ENCODE measurements at places on chromosomes 6 and 20. TPM values are rescaled to one million over a fixed set of nuclear protein-coding genes. Genes with fewer than 3 reads are reported as not detected.

Gene ABHD16B
- total RNA-seq: not detected

Gene LY86
- total RNA-seq: not detected

Gene ENPP1
- 1.0 TPM for total RNA-seq

Gene ADNP
- total RNA-seq: 43.9 TPM

Gene KIF13A
- 20.1 TPM for total RNA-seq

Gene ZNF76
- 8.7 TPM for total RNA-seq

Gene GRM1
- 0.08 TPM for total RNA-seq

Gene PLN
- total RNA-seq: not detected

Gene APMAP
- total RNA-seq: 162 TPM

Gene FNDC11
- total RNA-seq: 0.09 TPM

Gene SCRT2
- total RNA-seq: not detected

Gene SLC35F1
- total RNA-seq: 0.01 TPM

Gene GDAP1L1
- total RNA-seq: not detected

Gene KIFC1
- total RNA-seq: 43.1 TPM

Gene SLC44A4
- 0.14 TPM for total RNA-seq

Gene SLC22A2
- not detected for total RNA-seq

Gene PMEPA1
- 372 TPM for total RNA-seq

Gene PPP1R16B
- 0.14 TPM for total RNA-seq

Gene STX11
- total RNA-seq: 2.2 TPM

Gene SMLR1
- total RNA-seq: not detected

Gene FOXS1
- total RNA-seq: 0.94 TPM

Gene CNBD2
- total RNA-seq: 6.4 TPM

Gene RIMS1
- not detected for total RNA-seq

Gene ANKEF1
- total RNA-seq: 7.8 TPM

Gene PHF3
- total RNA-seq: 10.8 TPM

Gene BPIFB1
- 0.14 TPM for total RNA-seq

Gene SLC2A10
- total RNA-seq: not detected

Gene IRAK1BP1
- 0.71 TPM for total RNA-seq

Gene CYP21A2
- total RNA-seq: not detected

Gene BTN1A1
- not detected for total RNA-seq

Gene RAB22A
- total RNA-seq: 11.6 TPM

Gene HLA-DQB1
- not detected for total RNA-seq

Gene SLC17A2
- not detected for total RNA-seq

All from A549 treated with CpdA at 1 μM for 4 hours (cell line).